ENCODE measurements at places on chromosomes 1 and 21.

GRCh38 chr1:229116114-229116513 is 154.8 kb upstream of the RAB4A start:
- peak; percentile 70 for DNase-seq

GRCh38 chr1:11703357-11704193 is 12.1 kb downstream of the DRAXIN start:
- no peak for DNase-seq

DNA sequence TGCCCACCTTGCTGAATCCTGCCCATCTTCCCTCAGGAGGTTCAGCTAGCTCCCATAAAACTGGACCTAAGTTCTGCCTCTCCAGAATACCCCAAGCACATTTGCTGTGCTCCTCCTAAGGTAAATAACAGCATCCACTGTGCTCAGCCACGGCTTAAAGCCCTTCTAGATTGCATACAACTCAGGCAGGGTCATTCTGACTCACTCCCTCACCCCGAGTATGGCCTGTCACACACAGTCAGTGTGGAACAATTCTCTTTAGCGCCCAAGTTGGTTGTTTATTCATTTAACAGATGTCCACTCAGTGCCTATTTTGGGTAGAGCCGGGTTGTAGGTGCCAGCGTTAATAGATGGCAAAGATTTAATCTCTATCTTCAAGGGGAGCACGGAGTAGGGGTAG is 147.5 kb upstream of the EDN2 start:
- DNase-seq = no peak

- no peak for DNase-seq
Measured at GRCh38 chr1:62588000-62588399, 9.3 kb upstream of the ANGPTL3 start.

DNA sequence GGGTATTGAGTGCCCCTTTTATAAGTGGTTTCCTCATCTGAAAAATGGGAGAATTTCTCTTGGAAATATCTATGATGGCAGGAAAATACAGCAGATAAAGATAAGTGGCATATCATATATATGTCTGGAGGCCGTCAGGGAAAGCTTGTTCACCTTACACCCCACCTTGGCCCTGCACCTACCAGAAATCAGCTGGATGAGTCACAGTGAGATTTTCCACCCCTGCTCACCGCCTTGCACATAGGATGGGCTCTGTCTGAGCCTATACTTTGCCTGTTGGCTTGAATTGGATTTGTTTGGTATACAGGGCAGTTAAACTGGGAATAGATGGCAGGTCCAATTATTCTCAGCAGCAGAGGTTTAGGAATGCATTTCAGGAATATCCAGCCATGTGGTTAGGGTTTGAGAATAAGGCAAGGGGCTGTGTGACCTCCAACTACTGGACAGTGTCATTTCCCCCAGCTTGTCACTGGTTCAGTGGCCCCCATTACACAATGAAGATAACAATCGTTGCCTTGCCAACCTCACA is at the start of gene SPATA21:
Gene SPATA21 (minus strand): TSS at position 479 of the 529 bp plus-strand sequence. CDS start 6,053 bp downstream, outside the sequence.
- DNase-seq = no peak

- DNase-seq = no peak
Measured at GRCh38 chr1:217184854-217185253, 446.0 kb downstream of the GPATCH2 start.

GRCh38 chr1:223298701-223299100 is 65.3 kb downstream of the SUSD4 start:
- no peak for DNase-seq

- DNase-seq = no peak
Measured at GRCh38 chr1:167400359-167400953, 117.9 kb downstream of the CD247 start.

- DNase-seq = no peak
Measured at GRCh38 chr1:2639607-2640521, 7.0 kb upstream of the MMEL1 start.

DNA sequence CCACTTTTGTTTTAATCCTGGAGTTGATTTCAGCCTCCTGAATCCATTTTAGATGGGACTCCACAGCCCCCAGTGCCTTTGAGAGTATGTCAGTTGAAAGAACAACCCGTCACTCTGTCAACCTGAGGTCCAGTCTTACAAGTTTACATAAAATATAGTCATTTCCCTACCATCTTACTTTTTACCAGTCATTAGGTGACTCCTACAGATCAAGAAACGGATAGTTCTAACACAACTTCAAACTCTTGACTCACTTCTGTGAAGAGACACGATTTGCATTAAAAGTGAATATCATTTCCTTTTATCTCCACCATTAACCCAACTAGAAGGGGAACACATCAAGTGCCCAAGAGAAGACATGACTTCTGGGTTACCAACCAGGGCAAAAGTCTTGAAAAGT is 147.1 kb downstream of the NTPCR start:
- DNase-seq = no peak

DNA sequence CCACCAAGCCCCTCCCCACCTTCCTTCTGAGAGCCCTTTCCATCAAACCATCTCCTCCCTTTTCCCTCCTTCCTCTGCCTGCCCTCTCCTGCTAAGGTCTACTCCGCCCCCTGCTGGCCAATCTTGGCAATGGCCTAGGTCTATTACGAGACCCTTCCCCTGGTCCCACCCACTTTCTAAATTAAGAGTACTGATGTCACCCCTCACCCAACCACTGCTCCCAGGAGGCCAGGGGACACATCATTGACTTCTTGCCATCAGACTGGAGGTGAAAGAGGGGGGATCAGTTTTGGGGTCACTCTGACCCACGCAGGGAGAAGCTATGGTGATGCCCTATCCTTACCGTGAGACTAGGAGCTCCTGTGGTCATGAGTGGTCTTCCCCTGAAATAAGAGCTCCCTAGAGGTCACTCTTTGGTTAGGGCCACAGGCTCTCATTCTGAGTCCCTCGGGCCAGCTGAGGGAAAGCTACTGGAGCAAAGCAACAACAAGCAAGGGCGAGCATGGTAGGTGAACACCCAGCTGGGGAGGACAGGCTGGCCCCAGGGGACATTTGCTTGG is 34.6 kb upstream of the S100A7 start:
- peak; percentile 77 for DNase-seq

DNA sequence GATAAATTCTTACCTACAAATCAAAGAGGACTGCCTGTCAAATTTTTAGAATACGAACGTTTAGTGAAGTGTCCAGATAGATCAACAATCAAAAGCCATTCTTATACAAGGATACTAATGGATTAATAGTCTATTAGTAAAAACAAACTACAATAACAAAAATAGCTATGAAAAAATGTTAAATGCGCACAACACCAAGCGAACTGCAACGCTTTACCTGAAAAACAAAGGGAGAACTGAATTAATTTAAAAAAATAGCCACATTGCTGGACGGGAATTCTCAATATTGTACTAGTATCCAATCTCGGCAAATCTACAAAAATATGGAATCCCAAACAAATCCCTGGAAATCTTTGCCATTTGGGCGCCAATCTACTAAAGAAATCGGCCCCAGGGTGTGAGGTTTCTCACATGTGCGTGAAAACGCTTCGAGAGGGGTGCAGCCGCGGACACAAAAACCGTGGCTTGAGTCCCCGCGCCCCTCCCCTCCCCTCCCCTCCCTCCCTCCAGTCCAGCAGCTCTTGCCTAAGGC is 55.6 kb downstream of the TRAF5 start:
- DNase-seq = no peak

GRCh38 chr21:40143822-40144525 is 276.7 kb downstream of the PCP4 start:
- peak; percentile 20 for DNase-seq

DNA sequence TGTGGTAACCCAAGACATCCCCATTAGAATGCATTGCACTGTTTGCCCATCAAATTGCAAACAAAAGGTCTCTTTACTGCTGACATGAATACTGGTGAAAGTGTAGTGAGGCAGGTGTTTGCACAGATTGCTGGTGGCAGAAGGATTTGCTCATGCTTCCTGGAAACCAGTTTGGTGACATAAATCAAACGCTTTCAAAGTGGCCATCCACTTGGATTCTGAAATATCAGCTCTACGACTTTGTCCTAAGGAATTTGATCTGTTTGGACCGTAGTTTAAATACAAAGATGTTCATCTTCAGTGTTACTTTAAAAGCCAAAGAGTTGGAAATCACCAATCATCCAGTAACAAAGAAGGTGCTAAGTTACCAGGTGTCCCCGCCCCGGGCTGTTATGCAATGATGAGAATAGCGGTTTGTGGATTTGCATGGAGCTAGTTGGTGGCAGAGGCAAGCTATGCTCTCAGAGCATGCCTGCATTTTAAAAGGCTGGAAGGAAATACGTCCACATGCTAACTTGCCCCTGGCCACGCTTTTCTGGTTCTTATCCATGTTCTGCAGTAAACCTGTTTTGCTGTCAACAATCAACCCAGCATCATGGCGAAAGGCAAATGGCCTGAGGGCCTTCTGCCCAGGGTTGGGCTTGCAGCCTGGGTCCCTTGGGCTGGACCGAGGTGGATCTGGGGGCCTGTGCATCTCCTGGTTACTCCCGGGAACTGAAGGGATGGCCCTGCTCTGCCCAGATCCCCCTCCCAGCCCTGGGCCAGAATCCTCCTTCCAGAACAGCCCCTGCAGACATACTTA is 49.2 kb downstream of the UMODL1 start:
- no peak for DNase-seq

DNA sequence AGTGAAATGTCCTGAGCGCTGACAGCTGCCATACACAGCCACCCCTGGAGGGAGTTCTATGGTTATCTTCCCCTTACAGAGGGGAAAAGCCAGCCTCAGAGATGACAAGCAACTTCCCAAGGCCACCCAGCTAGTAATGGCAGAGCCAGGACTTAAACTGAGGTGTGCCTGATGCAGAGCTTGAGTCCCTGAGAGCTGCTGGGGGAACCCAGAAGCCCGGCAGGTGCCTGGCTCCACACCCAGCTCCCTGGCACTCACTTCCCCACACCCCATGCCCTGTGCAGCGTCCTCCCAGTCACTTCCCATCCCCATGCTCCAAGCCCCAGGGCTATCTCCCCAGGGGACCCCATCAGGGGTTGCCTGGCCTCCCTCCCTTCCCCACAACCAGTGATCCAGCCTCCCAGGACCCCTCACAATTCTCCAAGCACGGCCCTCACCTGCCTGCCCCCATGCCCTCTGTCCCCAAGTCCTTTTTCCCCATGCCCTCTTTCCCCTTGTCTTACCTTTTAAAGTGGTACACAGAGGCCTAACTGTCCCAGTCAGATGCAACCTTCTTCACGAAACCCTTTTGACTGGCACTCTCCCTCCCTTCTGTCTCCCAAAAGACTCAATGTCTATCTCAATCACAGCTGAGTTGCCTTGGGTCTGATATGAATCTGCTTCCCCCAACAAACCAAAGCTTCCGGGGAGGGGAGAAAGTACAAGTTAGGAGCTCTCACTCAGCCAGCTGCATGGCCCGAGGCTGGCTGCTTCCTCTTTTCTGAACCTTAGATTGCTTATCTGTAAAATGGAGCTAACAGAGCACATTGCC is 39.8 kb upstream of the LRP8 start:
- peak; percentile 1 for DNase-seq

DNA sequence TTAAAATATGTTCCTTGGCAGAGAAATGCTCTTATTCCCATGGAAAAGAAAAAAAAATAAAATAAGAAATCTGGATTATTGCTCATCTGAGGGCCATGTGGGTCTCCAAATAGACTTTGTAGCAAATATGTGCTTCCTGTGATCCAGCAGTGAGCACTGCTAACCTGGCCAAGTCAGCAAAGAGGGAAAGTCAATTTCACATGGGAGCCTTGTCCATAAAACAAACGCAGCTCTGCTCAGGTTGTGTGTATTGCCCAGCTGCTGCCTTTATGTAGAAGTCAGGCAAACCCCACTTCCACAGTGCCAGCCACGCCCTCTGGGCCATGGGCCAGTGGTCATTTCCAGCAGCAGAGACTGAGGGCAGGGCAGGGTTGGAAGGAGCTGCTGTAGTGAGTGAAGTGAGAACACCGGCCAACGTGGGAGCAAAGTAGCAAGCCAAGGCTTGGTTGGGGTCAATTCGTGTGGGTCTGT is 174.3 kb downstream of the LYPLAL1 start:
- peak; percentile 49 for DNase-seq

- DNase-seq = no peak
Measured at GRCh38 chr1:68453060-68453670, 3.4 kb upstream of the RPE65 start.

- no peak for DNase-seq
Measured at GRCh38 chr1:92992054-92992453, 30.8 kb upstream of the DIPK1A start.

- DNase-seq = no peak
Measured at GRCh38 chr1:39926343-39926793, 24.7 kb upstream of the MYCL start.

DNA sequence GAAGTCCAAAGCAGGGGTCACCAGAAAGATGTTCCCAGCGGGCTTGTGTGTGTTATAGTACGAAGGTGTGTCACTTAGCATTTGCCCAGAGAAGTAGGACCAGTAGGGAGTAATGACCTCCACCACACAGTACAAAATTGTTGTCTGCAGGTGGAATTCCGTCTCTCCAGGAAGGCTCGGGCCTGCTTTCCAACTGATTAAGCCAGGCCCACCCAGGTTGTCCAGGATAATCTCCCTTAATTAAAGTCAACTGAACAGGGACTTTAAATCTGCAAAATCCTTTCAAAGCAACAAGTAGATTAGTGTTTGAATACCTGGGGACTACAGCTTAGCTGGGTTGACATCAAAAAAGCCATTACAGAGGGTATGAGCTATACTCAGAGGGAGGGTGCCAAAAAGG is 131.3 kb downstream of the BACH1 start:
- no peak for DNase-seq

GRCh38 chr1:8370046-8370881 is 52.4 kb downstream of the SLC45A1 start:
- DNase-seq = no peak

DNA sequence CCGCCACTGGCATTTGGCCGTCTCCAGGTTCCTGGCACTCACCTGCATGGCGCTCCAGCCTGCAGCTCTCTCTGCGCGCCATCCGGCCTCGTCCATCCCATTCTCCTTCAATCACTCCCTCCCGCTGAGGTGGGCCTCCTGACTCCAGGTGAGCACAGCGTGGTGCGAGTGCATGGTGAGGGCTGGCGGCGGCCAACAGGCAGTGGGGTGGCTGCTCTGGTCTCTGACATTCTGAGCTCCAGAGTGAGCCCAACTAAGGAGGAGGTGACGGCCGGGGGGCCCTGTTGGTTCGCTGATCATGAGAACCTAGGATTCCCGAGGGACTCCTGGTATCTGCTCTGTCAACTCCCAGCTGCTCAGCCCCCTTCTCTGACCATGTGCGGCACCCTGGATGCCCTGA is 130.4 kb downstream of the AJAP1 start:
- no peak for DNase-seq

GRCh38 chr1:204407295-204407971 is 4.2 kb downstream of the PPP1R15B start:
- DNase-seq = no peak

DNA sequence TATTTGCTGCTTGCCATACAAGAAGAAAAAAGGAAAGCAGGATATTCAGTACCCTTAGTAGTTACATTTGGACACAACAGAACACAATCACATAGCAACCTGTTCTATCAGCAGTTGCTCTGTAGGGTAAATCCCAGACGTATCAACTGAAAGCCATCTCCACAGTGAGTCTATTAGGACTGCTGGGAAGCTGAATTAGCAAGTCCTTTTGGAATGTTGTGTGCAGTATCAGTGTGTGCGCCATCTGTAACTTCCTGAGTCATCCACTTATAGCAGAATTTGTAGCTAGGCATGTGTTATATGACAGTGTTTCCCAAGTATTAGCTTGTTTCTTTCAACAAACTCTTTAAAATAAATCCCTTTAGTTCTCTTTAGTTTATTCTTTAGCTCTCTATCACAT is 21.3 kb downstream of the CCDC30 start:
- DNase-seq = no peak

GRCh38 chr1:3645666-3646355 is 4.1 kb downstream of the WRAP73 start:
- no peak for DNase-seq
